Panc1 (cell line): ENCODE measurements at places on chromosomes 7 and 10. TPM values are rescaled to one million over a fixed set of nuclear protein-coding genes. Genes with fewer than 3 reads are reported as not detected.

MNX1 gene
- 3.6 TPM for total RNA-seq

LRIT1 gene
- not detected for total RNA-seq

LRRC18 gene
- not detected for total RNA-seq

CRYGN gene
- total RNA-seq: 0.74 TPM

MRC1 gene
- 0.21 TPM for total RNA-seq

CYP26C1 gene
- total RNA-seq: 1.1 TPM

STEAP2 gene
- 4.1 TPM for total RNA-seq

ASAH2B gene
- 3.3 TPM for total RNA-seq

DNAAF5 gene
- 79.5 TPM for total RNA-seq

CEP55 gene
- total RNA-seq: 96.4 TPM

PRLHR gene
- total RNA-seq: not detected

- H3K27ac ChIP-seq: no peak overlapping the region
- no peak for DNase-seq
- no peak overlapping the region for H3K4me3 ChIP-seq
Observed at GRCh38 chr10:6912424-6912823, 332.3 kb upstream of the PRKCQ start.

DNA sequence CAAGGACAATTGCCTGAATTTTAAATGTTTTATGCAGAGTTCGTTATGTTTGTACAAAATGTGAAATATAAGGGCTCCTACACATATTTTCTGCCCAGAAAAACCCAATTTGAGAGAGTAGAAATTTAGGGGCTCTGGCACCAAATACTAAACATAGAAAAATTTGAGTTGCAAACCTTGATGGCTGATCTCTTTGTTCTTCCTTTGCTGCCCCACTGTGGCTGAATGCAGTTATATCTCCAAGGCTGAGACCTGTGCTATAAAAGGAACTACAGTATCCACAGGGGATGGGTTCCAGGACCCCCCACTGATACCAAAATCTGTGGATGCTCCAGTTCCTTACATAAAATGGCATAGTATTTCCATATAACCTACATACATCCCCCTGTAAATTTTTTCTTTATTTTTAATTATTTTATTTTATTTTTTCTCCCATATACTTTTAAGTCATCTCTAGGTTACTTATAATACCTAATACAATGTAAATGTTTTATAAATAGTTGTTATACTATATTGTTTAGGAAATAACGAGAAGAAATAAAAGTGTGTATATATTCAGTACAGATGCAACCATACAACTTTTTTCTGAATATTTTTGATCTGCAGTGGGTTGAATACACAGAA lies 22.5 kb downstream of the CFAP43 start:
- no peak overlapping the region for H3K27ac ChIP-seq
- H3K36me3 ChIP-seq: no peaks in the 10 kb centered on the region
- H3K4me3 ChIP-seq: no peak overlapping the region
- no peak for DNase-seq
- peaks cover 19% of the 10 kb centered on the region for H3K27me3 ChIP-seq

- no peaks in the 10 kb centered on the region; the same call in 1 of the 2 replicates for H3K36me3 ChIP-seq
- DNase-seq: no peak
- H3K27ac ChIP-seq: peak overlapping the region; percentile 93
- H3K27me3 ChIP-seq: no peaks in the 10 kb centered on the region
- H3K4me3 ChIP-seq: peak overlapping the region; percentile 95
Observed at GRCh38 chr7:16644636-16645592, 640 bp downstream of the ANKMY2 start.

- no peak overlapping the region for H3K4me3 ChIP-seq
- no peak for DNase-seq
- no peaks in the 10 kb centered on the region for H3K27me3 ChIP-seq
- H3K27ac ChIP-seq: no peak overlapping the region
Observed at GRCh38 chr10:108545921-108546320, 1377.4 kb downstream of the XPNPEP1 start.

GRCh38 chr10:120392671-120393079 lies 64.4 kb upstream of the PLPP4 start:
- H3K4me1 ChIP-seq: no peaks in the 10 kb centered on the region
- no peaks in the 10 kb centered on the region for H3K36me3 ChIP-seq
- no peak for DNase-seq
- H3K27me3 ChIP-seq: no peaks in the 10 kb centered on the region
- H3K4me3 ChIP-seq: no peak overlapping the region
- no peak overlapping the region for H3K27ac ChIP-seq

- DNase-seq: no peak
- no peaks in the 10 kb centered on the region for H3K27me3 ChIP-seq
- H3K36me3 ChIP-seq: no peaks in the 10 kb centered on the region
- H3K27ac ChIP-seq: no peak overlapping the region
Observed at GRCh38 chr7:46716926-46717325, 795.9 kb upstream of the IGFBP3 start.

- no peak overlapping the region for H3K4me3 ChIP-seq
- H3K4me1 ChIP-seq: peaks cover 40% of the 10 kb centered on the region
- no peak for DNase-seq
- no peaks in the 10 kb centered on the region for H3K27me3 ChIP-seq
- H3K36me3 ChIP-seq: no peaks in the 10 kb centered on the region
Observed at GRCh38 chr7:101114492-101114891, 12.4 kb upstream of the SERPINE1 start.

DNA sequence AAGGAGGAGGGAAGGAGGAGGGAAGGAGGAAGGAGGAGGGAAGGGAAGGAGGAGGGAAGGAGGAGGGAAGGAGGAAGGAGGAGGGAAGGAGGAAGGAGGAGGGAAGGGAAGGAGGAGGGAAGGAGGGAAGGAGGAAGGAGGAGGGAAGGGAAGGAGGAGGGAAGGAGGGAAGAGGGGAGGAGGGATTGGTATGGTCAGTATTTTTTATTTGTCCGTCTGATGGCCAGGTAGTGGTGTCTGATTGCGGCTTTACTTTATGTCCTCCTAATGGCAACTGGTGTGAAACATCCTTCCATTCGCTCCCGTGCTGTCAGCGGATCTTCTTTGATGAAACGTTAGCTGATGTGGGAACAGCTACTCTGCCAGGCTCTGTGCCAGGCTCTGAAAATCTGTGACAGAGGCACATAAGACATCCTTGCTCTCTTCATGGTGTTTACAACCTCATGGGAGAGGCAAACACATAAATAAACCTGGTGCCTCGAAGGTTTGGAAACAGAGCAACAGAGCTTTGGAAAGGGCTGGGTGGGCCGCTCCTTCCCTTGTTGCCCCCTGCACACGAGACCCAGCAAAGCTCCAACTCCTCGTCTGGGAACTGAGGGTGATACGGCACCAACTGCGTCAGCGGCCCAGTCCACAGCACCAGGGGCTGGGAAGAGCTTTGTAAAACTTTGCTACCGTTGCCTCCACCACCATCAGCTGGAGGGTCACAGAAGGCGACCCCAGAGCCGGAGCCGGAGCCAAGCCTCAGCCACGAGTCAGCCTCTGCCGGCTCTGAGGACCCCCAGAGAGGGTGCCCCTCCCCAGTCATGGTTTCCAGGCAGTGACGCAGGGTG lies 40.3 kb downstream of the PDGFA start:
- H3K27me3 ChIP-seq: no peaks in the 10 kb centered on the region
- DNase-seq: no peak
- no peak overlapping the region for H3K4me3 ChIP-seq
- no peak overlapping the region for H3K27ac ChIP-seq
- H3K4me1 ChIP-seq: peaks cover 11% of the 10 kb centered on the region

GRCh38 chr7:77933394-77933793 lies 134.8 kb downstream of the PHTF2 start:
- no peak overlapping the region for H3K27ac ChIP-seq
- H3K4me3 ChIP-seq: no peak overlapping the region
- no peak for DNase-seq
- no peaks in the 10 kb centered on the region for H3K4me1 ChIP-seq
- H3K27me3 ChIP-seq: no peaks in the 10 kb centered on the region

- H3K4me3 ChIP-seq: no peak overlapping the region
- H3K27me3 ChIP-seq: no peaks in the 10 kb centered on the region
- peak overlapping the region; percentile 100 for H3K27ac ChIP-seq
- no peak for DNase-seq
- H3K36me3 ChIP-seq: no peaks in the 10 kb centered on the region; the same call in 1 of the 2 replicates
- H3K4me1 ChIP-seq: peaks cover 41% of the 10 kb centered on the region
Observed at GRCh38 chr10:61895898-61896600, 5.5 kb upstream of the ARID5B start.

- no peak overlapping the region for H3K27ac ChIP-seq
- H3K27me3 ChIP-seq: no peaks in the 10 kb centered on the region
- no peak overlapping the region for H3K4me3 ChIP-seq
- H3K36me3 ChIP-seq: no peaks in the 10 kb centered on the region
- DNase-seq: no peak
Observed at GRCh38 chr7:44958645-44959344, 20.0 kb downstream of the MYO1G start.

- no peak overlapping the region for H3K27ac ChIP-seq
- H3K4me1 ChIP-seq: no peaks in the 10 kb centered on the region
Observed at GRCh38 chr7:110486549-110486948, 604.4 kb upstream of the LRRN3 start.

GRCh38 chr10:119415536-119416503 lies 126.7 kb downstream of the RGS10 start:
- no peak overlapping the region for H3K27ac ChIP-seq
- H3K4me3 ChIP-seq: no peak overlapping the region
- H3K4me1 ChIP-seq: 0 out of 2 replicates have a peak, but pooled peaks cover 3% of the 10 kb centered on the region
- H3K36me3 ChIP-seq: no peaks in the 10 kb centered on the region
- no peak for DNase-seq
- H3K27me3 ChIP-seq: no peaks in the 10 kb centered on the region

DNA sequence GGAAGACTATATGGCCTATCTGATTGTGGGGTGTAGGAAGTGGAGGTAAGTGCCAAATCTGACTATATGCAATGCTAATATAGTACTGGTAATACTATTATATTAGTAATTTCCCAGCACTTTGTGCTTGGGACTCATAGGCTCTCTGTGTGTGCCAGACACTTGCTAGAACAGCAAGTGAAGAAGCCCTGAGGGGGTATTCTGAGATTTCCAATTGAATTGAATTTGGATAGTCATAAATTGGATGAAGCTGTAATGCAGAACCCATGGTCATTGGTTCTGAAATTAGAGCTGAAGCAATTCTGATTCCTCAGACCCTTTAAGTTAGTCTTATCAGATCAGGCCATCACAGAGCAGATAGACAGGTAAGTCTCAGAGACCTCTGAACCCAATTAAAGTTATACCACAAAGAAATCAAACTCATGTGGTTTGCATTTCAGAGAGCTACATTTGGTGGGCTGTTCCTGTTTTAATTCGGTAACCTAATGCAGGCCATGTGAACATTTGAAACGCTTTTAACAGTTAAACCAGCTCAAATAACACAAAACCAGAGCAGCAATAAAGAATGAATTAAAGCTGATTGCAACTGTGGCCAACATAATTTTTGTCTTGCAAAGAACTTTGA lies 179.5 kb downstream of the CREB5 start:
- H3K36me3 ChIP-seq: no peaks in the 10 kb centered on the region
- no peaks in the 10 kb centered on the region for H3K4me1 ChIP-seq
- H3K27ac ChIP-seq: no peak overlapping the region
- DNase-seq: no peak

DNA sequence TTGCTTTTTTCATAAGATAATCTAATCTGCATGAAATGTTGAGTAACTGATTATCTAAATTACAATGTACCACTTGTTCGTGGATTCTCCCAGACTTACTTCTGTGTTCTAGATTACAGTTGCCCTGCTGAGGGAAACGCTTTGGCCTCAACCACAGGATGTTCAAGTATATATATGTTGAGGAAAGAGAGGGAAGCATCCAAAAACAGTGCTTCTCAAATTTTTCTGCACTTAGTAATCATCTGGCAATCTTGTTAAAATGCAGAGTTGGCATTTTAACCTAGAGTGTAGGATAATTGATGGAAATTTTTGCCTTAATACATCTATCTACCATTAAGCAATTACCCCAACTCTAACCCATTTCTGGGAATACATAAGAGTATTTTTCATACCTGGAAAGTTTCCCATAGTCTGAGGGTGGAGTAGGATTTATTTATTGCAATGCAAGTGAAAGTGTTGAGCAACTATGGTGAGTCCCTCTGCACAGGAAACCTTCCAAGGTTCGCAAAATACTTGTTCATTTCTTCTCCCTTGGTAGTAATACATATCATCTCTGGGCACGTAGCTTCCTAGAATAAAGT lies 59.6 kb upstream of the C1GALT1 start:
- no peaks in the 10 kb centered on the region for H3K36me3 ChIP-seq
- no peak overlapping the region for H3K27ac ChIP-seq
- no peaks in the 10 kb centered on the region for H3K4me1 ChIP-seq
- H3K27me3 ChIP-seq: peaks cover 8% of the 10 kb centered on the region
- no peak for DNase-seq

DNA sequence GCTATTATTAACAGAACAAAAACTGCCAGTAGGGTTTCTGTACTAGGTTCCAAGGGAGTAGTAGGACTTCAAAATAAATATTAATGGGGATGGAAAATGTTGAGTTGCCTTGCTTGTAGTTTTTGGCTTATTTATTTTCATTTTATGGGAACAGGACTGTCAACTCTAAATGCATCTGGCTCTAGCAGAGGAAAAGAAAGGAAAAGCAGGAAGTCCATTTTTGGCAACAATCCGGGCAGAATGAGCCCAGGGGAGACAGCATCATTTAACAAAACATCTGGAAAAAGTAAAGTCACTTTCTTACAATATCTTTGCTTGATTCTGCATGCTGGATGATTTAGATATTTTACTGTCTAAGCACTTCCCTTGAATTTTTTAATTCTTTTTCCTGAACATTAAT lies 69.4 kb downstream of the NOC3L start:
- no peaks in the 10 kb centered on the region for H3K36me3 ChIP-seq
- no peaks in the 10 kb centered on the region for H3K27me3 ChIP-seq
- H3K27ac ChIP-seq: no peak overlapping the region
- no peak for DNase-seq
- no peak overlapping the region for H3K4me3 ChIP-seq

- H3K27ac ChIP-seq: no peak overlapping the region
- H3K4me1 ChIP-seq: no peaks in the 10 kb centered on the region
- no peak for DNase-seq
- no peak overlapping the region for H3K4me3 ChIP-seq
Observed at GRCh38 chr10:8336629-8337331, 282.3 kb downstream of the GATA3 start.

DNA sequence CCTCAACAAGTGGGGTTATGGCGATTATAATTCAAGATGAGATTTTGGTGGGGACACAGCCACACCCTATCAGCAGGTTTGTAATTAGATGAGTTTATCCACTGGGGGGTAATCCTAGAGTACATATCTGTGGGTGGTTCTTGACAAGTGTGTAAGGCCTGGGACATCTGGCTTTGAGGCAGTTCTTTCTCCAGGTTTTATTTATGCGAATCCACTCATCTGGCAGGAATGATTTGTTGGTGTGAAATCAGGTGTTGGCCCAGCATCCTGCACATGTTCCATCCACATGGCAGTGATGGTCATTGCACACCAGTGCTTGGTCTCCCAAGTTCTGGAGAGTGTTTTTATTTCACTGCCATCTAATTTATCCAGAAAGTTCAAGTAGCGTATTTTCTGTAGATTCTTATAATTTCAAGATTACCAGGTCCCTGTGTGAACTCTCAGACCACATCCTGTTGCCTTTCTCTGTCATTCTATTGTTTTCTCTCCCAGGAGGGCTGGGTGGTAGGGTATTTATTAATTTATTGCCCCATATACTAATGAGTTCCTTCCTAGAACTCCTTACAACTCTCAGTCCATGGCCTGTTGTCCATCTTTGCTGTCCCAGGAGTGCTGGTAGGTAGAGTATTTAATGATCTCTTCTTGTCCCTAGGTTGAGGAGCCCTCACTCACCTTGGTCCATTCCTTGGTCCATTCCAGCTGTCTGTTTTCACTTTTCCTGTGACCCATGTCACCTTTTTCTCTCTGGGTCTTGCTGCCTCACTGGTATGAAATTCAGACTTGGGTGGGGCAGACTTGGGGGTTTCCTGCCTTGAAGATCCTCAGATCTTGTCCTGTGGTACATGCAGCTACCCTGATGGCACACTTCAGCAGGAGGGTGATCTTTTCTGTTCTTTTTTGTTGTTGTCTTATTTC lies 10.4 kb downstream of the RALA start:
- no peak overlapping the region for H3K27ac ChIP-seq
- DNase-seq: no peak
- no peaks in the 10 kb centered on the region for H3K36me3 ChIP-seq
- no peaks in the 10 kb centered on the region for H3K4me1 ChIP-seq
- H3K27me3 ChIP-seq: no peaks in the 10 kb centered on the region
